ENCODE measurements at places on chromosomes 4 and X.

GRCh38 chr4:73575660-73576059, 44.6 kb downstream of the RASSF6 start:
- no peak for DNase-seq

DNA sequence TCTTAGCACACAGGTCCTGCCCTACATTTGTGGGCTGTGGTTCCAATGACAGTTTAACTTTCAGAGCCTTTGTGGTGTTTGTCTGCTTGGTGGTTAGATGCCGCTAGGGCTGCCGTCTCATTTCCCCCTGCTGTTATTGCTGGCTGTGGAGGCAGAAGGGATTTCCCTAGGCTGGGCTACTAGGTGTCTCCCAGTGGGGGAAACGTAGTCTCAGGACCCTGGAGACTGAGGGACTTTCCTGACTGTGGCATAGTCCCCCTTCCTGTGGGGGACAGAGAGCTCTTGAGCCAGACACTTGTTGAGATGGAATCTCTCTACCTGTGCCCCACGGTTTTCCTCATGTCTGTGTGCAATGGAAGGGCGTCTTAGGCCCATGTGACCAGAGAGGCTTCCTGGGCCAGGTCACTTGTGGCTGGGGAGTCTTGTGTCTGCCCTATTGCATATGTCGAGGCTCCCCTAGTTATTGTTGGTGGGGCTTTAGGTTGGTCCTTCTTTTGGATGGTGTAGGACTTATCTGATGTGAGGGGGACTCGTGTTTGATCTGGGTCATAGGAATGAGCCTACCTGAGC, 68.2 kb downstream of the ARHGAP10 start:
- no peak for DNase-seq

DNA sequence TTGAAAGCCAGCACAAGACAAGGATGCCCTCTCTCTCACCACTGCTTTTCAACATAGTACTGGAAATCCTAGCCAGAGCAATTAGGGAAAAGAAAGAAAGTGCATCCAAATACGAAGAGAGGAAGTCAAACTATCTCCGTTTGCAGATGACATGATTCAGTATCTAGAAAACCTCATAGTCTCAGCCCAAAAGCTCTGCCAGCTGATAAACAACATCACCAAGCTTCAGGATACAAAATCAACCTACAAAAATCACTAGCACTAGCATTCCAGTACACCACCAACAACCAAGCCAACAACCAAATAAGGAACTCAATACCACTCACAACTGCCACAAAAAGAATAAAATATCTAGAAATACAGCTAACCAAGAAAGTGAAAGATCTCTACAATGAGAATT, 38.6 kb downstream of the COX7B2 start:
- no peak for DNase-seq

- DNase-seq = no peak
These were observed 103.0 kb upstream of the KLF3 start for GRCh38 chr4:38560768-38561558.

GRCh38 chr4:172826346-172826745, 342.3 kb upstream of the GALNT7 start:
- DNase-seq = no peak

GRCh38 chr4:113524096-113524495, 237.4 kb downstream of the CAMK2D start:
- no peak for DNase-seq

DNA sequence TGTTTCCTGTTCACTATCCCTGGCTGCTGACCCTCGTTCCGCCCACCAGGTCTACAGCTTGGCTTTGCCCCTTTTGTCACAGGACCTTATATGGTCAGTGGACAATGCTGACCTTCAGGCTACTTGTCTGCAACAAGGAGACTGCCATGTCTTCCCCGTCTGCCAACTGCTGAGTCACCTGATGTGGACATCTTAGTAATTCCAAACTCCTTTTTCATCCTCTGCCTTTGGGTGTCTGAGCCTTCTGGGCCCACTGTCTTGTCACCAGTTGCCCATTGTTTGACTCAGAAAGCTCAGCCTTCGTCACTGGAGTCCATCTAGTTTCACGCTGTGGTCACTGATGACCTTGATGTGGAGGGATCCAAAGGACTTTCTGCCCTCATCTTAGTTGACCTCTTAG, 30.2 kb downstream of the GPRIN3 start:
- DNase-seq = no peak

- no peak for DNase-seq
These were observed 343.2 kb upstream of the TRAM1L1 start for GRCh38 chr4:117428536-117428935.

DNA sequence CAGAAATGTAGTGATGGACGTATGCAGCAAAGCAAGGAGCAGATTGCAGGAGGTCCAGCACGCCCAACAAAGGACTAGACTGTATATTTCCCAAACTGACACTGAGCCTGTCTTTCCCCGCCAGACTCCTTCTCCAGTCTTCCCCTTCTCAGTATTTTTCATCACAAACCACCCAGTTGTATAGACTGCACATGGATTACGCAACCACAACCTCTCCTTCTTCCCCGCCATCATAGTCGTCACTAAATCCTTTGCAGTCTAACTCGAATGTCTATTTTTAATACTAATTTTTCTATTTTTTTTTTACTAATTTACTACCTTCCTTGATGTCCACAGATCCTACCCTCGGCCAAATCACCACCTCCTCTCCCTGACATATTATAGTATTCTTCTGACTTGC, 105.4 kb downstream of the MTNR1A start:
- DNase-seq = no peak

- DNase-seq = no peak
These were observed 6.0 kb downstream of the AP1S2 start for GRCh38 chrX:15848576-15848975.

GRCh38 chr4:185346975-185347601, 48.6 kb downstream of the LRP2BP start:
- DNase-seq = no peak

GRCh38 chr4:79882806-79883205, 190.2 kb downstream of the ANTXR2 start:
- no peak for DNase-seq

DNA sequence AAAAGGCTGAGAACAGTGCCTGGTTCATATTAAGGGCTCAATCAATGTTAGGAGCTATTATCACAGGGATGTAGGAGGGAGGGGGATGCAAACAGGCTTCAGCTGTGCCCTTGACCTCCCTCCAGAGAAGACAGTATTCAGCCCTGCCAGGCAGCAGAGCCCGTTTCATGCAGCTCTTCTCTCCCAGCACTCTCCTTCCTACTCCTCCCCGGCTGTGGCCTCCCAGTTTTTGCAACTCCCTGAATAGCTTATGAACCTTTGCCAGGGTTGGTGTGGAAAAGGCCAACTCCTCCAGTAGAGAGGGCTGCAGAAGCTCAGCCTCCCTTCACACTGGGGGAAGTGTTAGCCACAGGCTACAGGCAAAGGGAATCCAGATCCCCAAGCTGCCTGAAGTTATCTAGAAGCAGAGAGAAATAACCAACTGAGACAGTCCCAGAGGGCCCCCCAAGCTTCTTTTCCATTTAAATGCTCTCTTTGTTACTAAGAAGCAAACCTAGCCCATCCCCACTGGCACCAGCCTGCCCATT, 31.7 kb upstream of the APLN start:
- DNase-seq = no peak

- no peak for DNase-seq
These were observed 721 bp upstream of the MAOA start for GRCh38 chrX:43655151-43656004.

GRCh38 chr4:31667686-31668085, 947.5 kb downstream of the PCDH7 start:
- no peak for DNase-seq

- DNase-seq = no peak
These were observed 233.5 kb downstream of the ARHGAP24 start for GRCh38 chr4:85708468-85708867.

DNA sequence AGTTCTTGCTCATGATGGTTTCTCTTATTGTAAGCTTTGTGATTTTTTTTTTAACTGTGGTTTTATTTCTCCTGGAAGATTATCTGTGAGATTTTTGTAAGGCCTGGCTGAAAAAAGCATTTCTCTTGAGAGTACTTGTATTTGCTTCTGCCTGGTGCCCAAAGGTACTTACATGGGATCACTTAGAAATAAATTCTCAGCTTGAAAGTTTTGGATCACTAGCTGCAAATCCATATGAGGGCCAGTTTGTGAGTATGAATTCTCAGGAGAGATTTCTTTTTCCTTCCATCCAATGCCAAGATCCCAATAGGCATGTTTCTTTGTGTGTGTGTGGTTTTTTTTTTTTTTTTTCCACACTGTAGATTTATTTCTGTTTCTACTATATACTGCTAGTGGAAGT, 1884.7 kb upstream of the PCDH7 start:
- DNase-seq = no peak

DNA sequence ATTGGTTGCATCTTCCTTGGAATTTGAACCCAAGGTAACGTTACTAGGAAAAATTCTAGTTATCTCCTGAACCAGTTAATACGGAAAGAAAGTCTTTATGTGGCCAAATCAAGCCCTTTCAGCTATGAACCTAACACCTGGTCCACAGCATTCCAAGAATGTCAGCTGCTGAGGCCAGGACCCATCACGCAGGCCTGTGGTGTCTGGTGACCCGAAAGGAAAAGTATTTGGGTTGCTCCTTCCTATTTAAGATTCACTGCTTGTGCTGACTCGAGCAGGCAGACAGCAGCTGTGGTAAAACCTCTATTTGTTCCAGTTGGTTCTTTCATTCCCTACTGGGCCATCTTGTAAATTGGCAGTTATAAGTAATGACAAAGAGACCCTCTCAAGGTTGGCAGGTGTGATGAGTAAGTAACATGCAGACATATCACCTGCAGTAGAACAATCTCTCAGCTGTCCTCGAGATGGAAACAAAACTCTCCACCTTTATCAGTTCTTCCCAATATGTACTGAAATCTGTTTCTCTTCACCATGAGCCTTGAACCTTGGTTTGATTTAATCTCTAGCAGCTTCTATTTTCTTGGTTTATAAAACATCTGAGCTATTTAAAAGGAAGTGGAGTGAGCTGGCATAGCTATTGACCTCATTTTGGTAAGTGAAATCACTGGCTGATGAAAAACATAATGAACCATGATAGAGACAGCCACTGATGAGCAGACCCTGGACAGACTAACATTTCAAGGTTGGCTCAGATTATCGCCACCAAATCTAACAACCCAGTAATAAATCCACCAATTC, 182.1 kb upstream of the SMIM31 start:
- DNase-seq = no peak

- DNase-seq = no peak
These were observed 5.4 kb upstream of the SOWAHD start for GRCh38 chrX:119753001-119753400.

GRCh38 chr4:114770624-114771023, 172.0 kb downstream of the UGT8 start:
- no peak for DNase-seq

GRCh38 chr4:174255786-174256185, 27.7 kb downstream of the FBXO8 start:
- DNase-seq = peak; percentile 48

GRCh38 chr4:124529131-124529530, 183.4 kb downstream of the ANKRD50 start:
- no peak for DNase-seq

DNA sequence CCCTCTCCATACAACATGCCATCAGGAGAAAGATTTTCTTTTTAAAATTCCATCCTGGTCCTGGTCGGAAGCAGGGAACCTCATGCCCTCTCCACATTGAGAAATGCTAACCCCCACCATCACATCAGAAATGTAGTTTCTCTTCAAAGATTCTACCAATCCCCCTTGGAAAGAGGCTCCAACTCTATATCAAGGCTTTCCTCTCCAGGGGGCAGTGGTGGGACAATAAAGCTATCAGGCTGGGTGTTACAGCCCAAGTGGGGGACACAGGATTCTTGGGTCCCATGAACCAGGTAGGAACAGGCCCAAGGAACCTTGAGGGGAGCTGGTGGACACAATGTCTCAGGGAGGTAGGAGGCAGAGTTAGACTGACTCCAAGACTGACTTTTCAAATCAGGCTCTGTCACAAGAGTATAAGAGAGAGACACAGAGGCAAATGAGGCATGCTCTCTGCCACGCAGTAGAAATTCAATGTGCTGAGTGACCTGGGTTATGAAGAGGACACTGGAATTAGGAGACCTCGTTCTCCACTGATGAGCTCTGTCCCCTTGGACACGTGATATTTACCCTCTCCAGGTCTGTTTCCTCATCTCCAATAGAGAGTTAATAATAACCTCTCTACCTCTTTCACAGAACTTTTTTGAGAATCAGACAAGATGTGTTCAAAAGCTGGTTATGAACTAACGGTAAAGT, 4.5 kb downstream of the GJB1 start:
- DNase-seq = no peak

DNA sequence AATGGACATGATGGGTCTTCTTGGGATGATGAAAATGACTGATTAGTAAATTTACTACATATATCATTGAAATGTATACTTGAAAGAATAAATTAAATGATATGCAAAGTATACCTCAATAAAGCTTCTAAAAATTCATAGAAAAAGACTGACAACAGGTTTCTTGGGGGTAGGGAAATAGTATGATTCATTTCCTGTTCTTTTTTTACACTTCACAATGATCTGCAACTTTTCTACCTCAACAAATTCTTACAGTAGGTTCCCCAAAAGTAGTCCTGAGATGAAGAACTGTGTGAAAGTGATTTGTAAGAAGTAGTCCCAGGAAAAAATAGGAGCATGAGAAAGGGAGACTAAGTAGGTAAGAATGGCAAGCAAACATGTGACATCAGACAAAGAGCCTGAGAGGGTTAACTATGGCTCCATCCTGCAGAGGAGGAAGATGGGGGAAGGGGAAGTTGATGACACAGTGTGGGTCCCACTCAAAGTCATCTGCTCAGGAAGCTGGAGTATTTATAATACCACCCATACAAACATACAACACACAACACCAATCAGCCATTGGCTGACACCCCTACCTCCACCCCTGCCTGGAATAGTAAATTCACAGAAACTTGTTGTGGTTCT, 73.9 kb downstream of the ARHGAP6 start:
- DNase-seq = no peak

DNA sequence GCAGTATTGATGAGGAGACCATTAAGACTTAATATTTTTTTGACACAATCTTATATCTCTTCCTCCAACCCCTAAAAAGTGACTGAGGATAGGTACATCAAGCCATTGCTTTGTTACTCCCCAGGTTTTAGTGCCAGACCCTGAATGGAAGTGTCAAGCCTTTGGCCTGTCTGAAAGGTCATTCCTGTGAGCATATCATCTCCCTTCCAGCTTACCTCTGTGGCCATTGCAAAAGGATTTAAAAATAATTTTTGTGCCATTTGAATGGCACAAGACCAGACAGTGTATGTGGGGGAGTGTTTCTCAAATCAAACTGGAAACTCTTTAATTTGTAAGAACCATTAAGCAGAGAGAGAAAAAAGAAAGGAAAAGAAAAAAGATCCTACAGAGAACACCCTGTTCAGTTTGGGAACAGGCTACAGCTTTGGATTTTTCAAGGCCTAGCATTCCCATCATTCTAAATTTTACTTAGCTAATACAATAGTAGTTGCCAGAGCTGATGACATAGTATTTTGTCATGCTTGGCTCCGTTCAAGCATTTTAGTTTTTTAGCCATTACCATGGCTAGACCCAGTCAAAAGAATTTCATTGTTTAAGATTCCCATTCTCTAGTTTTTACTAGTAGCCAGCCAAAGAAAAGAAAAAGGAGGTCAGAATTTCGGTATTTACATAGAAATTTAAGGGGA, 49.6 kb downstream of the HPF1 start:
- DNase-seq = no peak

GRCh38 chr4:17702641-17703040, 78.8 kb downstream of the FAM184B start:
- DNase-seq = no peak
